Activated naive CD4-positive, alpha-beta T cell treated with anti-CD3 and anti-CD28 coated beads, Interleukin-2, amount 50 U/mL, for 16 hours (primary cell): ENCODE measurements at places on chromosomes 7 and 10.
A peak's percentile ranks its signal among the peaks of the same experiment; 100 is the strongest.

- DNase-seq = no peak
These were observed 14.2 kb upstream of the GET4 start for GRCh38 chr7:862157-862556.

DNA sequence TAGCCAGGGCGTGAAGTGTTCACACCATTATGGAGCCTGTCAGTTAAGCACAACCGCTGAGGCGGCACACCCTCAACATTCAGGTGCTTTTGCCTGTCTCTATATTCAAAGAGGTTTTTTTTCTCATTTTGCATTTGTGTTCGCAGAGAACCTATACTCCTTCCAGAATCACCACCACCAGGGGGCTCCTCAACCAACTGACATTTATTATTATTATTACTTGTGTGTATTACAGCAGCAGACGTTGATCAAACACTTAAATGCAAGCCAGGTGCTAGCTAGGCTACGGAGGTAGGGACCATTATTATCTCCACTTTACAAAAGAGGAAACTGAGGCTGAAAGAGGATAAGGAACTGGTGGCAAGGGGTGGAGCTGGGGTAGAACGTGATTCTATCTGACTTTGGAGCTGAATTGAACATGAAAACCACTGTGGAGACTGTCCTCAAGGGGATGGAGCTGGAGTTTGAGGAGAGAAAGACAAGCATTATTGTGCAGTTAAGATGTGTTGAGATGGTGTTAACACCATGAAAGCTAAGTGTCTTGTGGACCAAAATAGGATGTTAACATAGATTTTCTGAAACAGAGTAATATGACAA is 133.8 kb upstream of the PLXNA4 start:
- DNase-seq = peak; percentile 16

- no peak for DNase-seq
These were observed 35.0 kb upstream of the ELMO1 start for GRCh38 chr7:37483627-37484026.

DNA sequence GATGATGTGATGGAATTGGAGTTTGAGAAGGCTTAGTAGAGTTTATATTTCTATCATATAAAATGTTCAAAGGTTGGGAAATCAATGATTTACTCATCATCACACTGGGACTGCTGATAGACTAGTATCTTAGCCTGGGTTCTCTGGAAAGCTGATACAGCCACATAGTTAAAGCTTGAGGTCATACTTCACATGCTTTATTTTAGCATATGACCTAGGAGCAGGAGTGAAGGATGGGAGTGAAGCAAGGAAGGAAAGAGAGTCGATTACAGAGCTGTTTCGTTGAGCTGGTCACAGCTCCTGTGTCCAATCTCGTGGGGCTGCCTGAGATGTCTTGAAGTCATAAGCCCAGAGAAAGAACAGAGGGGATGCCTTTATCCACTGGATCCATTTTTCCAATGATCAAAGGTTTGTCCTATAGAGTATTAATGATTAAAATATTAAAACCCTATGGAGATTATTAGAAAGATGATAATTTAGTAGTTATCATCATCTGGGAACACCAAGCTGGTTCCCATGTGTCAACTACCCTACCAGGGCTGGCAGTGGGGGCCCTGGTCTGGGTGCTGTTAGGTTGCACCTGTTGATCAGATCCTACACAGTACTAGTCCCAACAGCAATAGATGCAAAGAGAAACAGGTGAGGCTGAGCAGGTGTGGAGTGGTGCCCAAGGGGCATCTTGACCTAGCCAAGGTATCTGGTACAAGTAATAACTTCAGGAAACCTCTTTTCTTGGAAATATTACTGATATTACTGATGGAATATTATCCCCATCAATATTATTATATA is 77.8 kb downstream of the BAMBI start:
- no peak for DNase-seq

DNA sequence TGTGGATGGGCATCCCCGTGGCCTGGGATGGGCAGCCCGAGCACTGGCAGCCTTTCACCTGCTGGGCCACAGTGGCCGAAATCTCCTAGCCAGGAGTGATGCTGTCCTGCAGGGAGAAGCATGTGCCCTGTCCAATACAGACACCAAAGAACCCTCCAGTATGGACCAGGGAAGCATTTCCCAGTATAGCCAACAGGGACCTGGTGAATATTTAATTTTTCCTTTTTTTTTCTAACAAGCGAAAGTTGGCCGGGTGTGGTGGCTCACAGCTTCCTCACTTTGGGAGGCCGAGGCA is 11.0 kb downstream of the IMPDH1 start:
- no peak for DNase-seq

GRCh38 chr7:114649689-114650088 is 235.1 kb downstream of the FOXP2 start:
- no peak for DNase-seq

- no peak for DNase-seq
These were observed 60.1 kb upstream of the ELN start for GRCh38 chr7:73967832-73968290.

GRCh38 chr7:46716926-46717325 is 795.9 kb upstream of the IGFBP3 start:
- DNase-seq = no peak

DNA sequence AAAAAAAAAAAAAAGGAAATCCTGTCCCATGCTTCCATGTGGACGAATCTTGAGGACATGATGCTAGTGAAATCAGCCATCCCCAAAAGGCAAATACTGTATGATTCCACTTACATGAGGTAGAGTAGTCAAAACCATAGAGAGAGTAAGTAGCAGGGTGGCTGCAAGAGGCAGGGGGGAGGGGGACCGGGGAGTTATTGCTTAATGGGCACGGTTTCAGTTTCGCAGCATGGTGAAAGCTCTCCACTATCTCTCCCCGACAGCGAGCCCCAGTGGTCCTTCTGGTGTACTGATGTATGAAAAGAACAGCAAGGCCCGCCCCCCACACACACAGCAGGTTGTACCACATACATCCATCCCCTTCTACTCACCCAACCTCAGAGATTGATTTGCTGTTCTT is 32.8 kb downstream of the NOD1 start:
- DNase-seq = peak; percentile 67

- DNase-seq = no peak
These were observed 12.9 kb upstream of the GRID2IP start for GRCh38 chr7:6563936-6564770.

- no peak for DNase-seq
These were observed 28.3 kb upstream of the FRMD4A start for GRCh38 chr10:14358886-14359573.

DNA sequence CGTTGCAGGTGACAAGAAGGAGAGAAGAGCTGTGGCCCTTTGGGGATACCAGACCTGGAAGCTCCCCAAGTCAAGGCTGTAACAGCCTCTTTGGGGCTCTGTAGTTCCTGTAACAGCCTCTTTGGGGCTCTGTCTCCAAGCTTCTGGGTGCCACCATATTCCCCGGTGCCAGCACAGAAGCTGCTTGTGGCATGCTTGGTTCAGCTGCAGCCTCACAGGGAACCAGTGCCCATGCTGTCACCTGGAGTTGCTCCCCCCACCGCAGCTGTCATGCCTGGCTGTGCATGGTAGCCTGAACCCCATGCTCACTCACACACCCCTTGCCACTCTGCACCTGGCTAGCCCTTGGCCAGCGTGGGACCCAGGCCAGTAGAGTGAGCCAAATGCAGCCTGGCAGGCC is 109.1 kb downstream of the ELAPOR2 start:
- no peak for DNase-seq

GRCh38 chr7:151796871-151797537 is 79.9 kb downstream of the PRKAG2 start:
- no peak for DNase-seq

DNA sequence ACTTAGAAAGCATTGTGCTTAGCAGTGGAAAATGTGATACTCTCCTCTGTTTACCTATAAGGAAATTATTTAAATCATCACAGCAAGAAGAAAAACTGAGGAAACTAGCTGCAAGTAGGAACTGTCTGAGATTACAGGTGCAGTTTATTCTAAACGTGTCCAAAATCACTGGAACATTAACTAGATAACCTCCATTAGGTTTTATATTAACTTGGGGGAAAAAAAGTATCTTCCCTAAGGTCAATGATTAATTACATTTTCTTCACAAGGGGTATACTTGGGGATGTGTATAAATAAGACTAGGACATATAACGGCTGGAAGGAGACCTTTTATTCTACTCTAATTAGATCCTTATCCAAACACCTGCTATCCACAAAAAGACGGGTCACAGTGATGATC is 3.7 kb downstream of the GOT1 start:
- DNase-seq = no peak

GRCh38 chr7:130020434-130020833 is 30.7 kb downstream of the ZC3HC1 start:
- DNase-seq = no peak

GRCh38 chr7:132950725-132951124 is 131.2 kb downstream of the CHCHD3 start:
- DNase-seq = no peak
